ENCODE measurements at places on chromosomes 16 and 17. TPM values are rescaled to one million over a fixed set of nuclear protein-coding genes. Genes with fewer than 3 reads are reported as not detected.

- H3K4me1 ChIP-seq, result no peaks in the 10 kb centered on the region
- H3K4me3 ChIP-seq, result peak within 1 kb of the TSS; percentile 79
- no peaks in the 10 kb centered on the region for H3K27me3 ChIP-seq
Observed at GRCh38 chr16:21277927-21278706, at the start of gene CRYM. Gene CRYM, minus strand, starts transcription at chr16:21278290. Its CDS starts 39 bp downstream, at chr16:21278251.

- H3K4me3 ChIP-seq, result no peak overlapping the region
- H3K36me3 ChIP-seq, result peaks cover 4% of the 10 kb centered on the region
- DNase-seq, result no peak
Observed at GRCh38 chr17:45384047-45384788, 48.5 kb downstream of the ARHGAP27 start.

- peaks cover 5% of the 10 kb centered on the region for H3K36me3 ChIP-seq
- H3K27me3 ChIP-seq, result no peaks in the 10 kb centered on the region
- H3K4me3 ChIP-seq, result no peak overlapping the region
- H3K4me1 ChIP-seq, result no peaks in the 10 kb centered on the region
Observed at GRCh38 chr16:65015599-65015998, 106.3 kb downstream of the CDH11 start.

DNA sequence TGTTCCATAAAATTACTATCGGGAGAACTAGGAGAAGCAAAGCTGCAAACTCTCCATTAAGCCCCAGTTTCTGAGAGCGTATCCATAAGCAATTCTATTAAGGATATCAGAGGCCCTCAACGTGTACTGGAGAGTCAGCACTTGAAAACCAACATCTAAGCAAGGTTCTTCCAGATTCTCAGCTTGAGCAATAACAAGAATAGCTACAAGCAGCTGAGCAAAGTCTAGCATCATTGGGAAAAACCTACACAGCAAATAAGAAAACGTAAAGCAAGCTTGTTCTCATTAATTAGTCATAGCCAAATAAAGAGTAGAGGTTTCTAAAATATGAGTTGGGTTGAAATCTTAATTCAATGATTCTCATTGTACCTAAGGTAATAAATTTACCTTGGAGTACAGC lies 26.9 kb upstream of the COX10 start:
- no peak overlapping the region for H3K4me3 ChIP-seq
- H3K27ac ChIP-seq, result no peak overlapping the region
- no peak for DNase-seq
- H3K27me3 ChIP-seq, result no peaks in the 10 kb centered on the region

STH gene
- total RNA-seq, result 4.1 TPM

CDK5R1 gene
- total RNA-seq, result 73.9 TPM

MARCHF10 gene
- not detected for total RNA-seq

All from glutamatergic neuron (in vitro differentiated cells).